ENCODE measurements at places on chromosomes 6 and 20.

- DNase-seq, result no peak
Observed at GRCh38 chr6:138523347-138524210, 24.3 kb upstream of the NHSL1 start.

DNA sequence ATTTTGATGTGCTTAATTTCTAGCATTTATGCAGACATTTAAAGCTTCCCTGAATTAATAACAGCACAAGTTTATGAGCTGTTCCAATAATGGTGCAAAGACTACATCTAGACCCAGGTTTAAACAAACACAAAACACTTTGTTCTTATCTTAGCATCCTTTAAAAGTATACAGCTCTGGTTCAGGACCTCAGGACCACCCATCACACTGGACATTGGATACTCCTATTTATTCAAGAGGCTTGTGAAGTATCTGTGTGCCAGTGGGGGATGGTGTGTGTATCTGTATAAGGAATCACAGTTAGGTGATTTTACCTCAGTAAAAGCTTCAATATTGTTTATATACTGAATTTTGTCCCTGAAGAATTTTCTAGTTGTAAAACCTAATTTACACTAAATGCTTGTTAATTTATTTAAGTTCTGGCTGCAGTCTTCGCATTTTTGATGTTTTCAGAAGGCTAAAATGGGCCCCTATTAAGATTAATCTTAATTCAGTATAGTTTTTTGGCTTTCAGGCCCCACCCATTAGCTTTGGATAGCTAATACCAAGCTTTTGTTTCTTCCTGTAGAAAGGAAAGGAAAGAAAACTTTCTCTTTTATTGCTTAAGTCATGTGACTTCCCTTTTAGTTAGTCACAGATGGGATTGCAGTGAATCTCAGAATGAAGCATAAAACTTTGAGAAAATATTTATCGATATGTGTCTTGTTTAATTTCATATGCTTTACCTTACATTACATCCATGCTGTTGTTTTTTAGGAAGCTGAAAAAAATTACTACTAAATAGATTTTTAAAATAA lies 13.1 kb downstream of the LIN28B start:
- no peak for DNase-seq

- no peak for DNase-seq
Observed at GRCh38 chr20:48770700-48771442, 56.9 kb downstream of the PREX1 start.

DNA sequence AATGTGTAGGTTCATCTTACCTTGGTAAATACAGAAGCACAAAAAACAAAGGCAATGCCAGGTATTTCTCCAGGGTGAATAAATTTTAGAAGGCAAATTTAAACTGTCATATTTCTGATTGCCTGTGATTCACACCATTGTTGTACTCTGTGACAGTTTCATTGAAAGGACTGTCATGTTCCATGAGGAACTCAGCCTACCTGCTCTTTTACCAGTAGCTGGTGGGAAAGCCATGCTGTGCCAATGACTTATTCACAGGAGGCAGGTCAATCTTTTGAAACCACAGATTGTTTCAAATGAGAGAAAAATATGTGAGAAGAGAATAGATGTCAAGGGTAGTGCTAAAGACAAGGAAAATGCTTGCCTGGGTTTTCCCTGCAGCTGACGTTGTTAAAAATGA lies 206.4 kb downstream of the LAMA2 start:
- no peak for DNase-seq

- no peak for DNase-seq
Observed at GRCh38 chr6:36364669-36365479, 22.6 kb downstream of the ETV7 start.

DNA sequence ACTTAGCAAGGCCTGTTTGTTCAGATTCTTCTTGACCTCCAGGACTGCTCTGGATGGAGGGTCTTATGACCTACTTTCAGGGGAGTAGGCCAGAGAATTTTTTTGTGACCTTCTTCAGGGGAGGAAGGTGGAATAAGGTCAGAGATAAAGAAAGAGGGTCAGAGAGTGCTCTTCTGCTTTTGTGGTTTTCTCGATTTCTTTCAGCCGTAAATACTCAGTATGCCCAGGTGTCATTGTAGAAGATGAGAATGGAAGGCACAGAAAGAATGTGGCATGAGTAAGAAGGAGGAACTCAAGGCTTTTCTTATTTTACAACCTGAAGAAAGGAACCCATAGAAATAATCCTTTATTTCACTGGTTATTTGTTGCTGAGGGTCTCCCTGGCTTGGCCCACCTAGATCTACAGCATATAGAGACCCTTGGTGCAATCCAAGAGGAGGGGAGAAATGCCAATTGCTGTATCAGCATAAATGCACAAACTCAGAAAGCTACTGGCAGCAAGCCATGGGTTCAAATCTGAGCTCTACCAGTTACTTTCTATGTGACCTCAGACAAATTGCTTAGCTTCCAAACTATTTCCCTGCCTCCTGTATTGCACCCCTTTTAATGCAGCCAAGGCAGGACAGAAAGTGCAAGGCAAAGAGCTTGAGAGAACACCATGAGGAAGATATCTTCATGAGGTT lies 68.0 kb downstream of the OLIG3 start:
- DNase-seq, result no peak

- DNase-seq, result no peak
Observed at GRCh38 chr20:53824779-53825178, 231.1 kb upstream of the ZNF217 start.

All from C1 segment of cervical spinal cord (tissue), 14 donors.